KG1 (cell line): ENCODE measurements at places on chromosomes 3 and 15.

- DNase-seq = no peak
Observed at GRCh38 chr3:152257563-152258035, 11.1 kb upstream of the MBNL1 start.

GRCh38 chr3:33433843-33434242, 6.4 kb downstream of the UBP1 start:
- DNase-seq = no peak

GRCh38 chr3:184366619-184367289, 5.2 kb downstream of the POLR2H start:
- no peak for DNase-seq

DNA sequence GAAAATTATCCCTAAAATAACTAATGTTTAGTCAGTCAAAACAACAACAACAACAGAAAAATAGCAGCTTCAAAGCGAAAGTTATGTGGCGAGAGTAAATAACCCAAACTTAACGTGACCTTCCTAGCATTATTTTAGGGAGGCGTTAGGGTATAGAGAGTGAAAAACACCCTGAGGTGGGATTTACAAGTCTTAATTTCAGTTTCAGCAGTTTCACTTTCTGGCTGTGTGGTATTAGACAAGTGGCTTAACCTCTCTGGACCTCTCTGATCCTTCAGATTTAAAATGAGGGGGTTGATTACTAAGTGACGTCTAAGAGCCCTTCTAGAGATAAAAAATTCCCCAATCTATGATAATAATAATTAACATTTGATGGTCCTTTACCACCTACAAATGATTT, 291.2 kb downstream of the ZBTB20 start:
- DNase-seq = no peak

GRCh38 chr3:137121704-137122314, 164.0 kb downstream of the IL20RB start:
- DNase-seq = no peak

- no peak for DNase-seq
Observed at GRCh38 chr15:52233405-52233804, 42.2 kb upstream of the GNB5 start.
